ENCODE measurements at places on chromosomes 2 and 18.

GRCh38 chr18:3612315-3612714 is 162.3 kb downstream of the TGIF1 start:
- no peak for DNase-seq

GRCh38 chr2:85753525-85754312 is at the start of gene ATOH8:
Gene ATOH8, plus strand, starts transcription at chr2:85753991. Its CDS starts 199 bp downstream, at chr2:85754190.
- DNase-seq: no peak

- DNase-seq: peak; percentile 77
Measured at GRCh38 chr2:67066782-67067181, 330.4 kb upstream of the ETAA1 start.

- no peak for DNase-seq
Measured at GRCh38 chr2:110745048-110745447, 12.7 kb downstream of the ACOXL start.

DNA sequence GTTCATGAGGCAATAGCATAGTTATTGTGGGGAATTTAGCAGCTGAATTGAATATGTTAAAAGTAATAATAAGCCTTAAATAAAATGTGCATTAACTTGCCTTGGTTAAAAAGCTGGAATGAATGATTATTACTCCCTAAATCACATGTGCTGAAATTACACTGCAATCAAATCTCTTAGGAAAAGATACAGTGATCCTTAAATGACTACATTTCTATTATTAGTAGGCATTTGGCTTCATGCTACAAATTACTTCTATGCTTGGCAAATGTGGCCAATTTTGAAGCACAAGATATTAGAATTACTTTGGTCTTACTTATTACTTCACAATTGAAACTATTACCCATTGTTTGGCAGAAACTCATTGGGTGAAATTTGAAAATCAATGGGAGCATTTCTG is 5.4 kb downstream of the RND3 start:
- DNase-seq: no peak

- DNase-seq: no peak
Measured at GRCh38 chr2:126858991-126859390, 39.7 kb upstream of the TEX51 start.

DNA sequence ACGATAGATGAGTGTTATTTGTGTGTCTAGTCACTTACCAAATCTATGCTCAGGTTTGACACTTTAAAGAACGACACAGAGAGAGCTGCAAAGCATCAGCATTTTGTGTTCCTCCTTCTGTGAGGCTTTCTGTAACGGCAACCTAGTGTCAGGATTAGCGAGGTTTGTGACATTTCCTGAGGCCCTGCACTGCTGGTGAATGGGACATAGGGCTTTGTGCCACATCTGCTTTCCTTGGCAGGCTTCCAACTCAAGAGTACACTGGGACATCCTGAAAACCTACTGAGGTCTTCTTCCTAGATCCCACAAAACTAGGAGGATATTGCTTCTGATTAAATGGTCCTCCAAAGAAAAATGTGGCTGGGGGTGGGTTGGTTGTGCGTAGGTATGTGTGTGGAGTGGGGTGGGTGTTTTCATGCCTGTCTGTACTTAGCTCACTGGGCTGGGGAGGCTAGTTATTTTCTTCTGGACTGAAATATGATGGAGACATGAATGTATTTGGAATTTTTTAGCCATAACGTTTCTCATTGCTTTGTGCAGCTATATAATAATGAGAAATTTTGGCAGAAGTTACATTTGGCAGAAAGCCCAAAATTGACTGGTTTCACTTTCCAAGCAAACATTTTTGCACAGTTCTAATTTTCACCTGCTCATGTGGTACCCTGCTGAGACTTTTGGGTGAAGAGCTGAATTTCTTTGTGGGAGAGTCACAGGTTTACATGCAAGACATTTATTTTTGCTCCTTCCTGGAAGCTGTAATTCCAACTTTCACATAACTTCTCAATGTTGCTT is 308.4 kb downstream of the XIRP2 start:
- DNase-seq: peak; percentile 23

GRCh38 chr2:121519153-121519552 is 11.5 kb upstream of the RNU4ATAC start:
- no peak for DNase-seq

- no peak for DNase-seq
Measured at GRCh38 chr18:54606835-54607212, 15.8 kb downstream of the DYNAP start.

- DNase-seq: no peak
Measured at GRCh38 chr2:208489687-208490086, 83.1 kb downstream of the PTH2R start.

- DNase-seq: no peak
Measured at GRCh38 chr2:181752301-181752700, 72.0 kb upstream of the NEUROD1 start.

GRCh38 chr2:228067309-228067708 is 114.2 kb downstream of the SPHKAP start:
- DNase-seq: peak; percentile 67

GRCh38 chr18:59072727-59073421 is 66.8 kb upstream of the SEC11C start:
- no peak for DNase-seq

GRCh38 chr2:175353275-175353674 is 171.8 kb upstream of the ATP5MC3 start:
- no peak for DNase-seq

DNA sequence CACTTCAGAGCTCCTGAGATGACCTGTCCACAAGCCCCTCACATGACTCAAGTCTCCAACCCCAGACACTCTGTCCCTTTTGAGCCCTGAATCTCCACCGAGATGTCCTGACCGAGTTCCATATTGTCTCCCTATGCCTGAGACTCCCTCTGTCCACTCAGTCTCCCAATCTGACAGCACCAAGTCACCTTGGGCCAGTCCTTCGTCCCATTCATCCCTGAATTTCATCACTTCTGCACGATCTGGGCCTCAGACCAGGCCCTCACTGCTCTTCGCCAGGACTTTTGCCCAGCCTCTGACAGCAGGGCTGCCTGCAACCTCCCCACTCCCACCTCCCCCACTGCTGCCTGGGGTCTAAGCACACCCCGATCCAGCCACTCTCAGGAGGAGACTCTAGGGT is 4.3 kb upstream of the MOCOS start:
- no peak for DNase-seq

DNA sequence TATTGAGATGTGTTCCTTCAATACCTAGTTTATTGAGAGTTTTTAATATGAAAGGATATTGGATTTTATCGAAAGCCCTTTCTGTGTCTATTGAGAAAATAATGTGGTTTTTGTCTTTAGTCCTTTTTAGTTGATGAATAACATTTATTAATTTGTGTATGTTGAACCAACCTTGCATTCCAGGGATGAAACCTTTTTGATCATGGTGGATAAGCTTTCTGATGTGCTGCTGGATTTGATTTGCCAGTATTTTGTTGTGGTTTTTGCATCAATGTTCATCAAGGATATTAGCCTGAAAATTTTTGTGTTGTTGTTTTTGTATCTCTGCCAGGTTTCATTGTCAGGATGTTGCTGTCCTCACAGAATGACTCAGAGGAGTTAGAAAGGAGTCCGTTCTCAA is 1710.4 kb downstream of the SUCLG1 start:
- no peak for DNase-seq

DNA sequence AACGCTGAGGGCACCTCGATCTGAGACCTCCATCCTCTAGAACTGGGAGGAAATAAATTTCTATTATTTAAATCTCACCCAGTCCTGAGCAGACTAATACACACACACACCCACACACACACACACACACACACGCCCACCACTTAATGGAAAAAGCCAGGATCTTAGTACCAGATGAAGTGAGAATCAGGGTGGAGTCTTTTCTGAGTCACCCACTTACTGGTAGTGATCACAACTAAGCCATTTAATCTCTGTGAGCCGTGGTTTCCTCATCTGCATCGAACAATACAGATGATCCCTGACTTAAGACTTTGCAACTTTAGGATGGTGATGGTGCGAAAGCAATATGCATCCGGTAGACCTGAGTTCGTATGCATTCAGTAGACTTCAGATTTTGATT is 18.6 kb downstream of the THNSL2 start:
- DNase-seq: no peak

- DNase-seq: no peak
Measured at GRCh38 chr18:62445386-62445917, 77.4 kb upstream of the ZCCHC2 start.

GRCh38 chr2:12288048-12288447 is 428.7 kb upstream of the TRIB2 start:
- no peak for DNase-seq

GRCh38 chr2:73717251-73717606 is 19.9 kb downstream of the TPRKB start:
- no peak for DNase-seq

DNA sequence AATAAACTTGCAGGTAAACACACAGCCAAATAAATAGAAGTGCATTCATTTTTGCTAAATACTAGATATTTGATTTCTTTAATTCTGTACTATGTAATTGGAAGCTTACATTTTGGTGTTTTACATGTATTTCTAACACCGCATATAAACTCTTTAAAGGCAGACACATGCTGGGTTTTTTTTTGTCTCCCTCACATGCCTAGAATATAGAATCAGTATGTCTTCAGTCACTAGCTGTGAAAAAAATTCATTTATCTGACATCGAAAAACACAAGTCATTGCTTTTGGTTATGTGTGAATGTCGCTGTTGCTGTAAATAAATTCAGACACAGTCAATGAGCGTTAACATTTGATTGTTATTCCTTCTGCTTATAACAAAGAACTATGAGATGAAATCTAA is 1101.0 kb downstream of the DPP10 start:
- no peak for DNase-seq

- no peak for DNase-seq
Measured at GRCh38 chr2:54015798-54016699, 45.3 kb upstream of the PSME4 start.

DNA sequence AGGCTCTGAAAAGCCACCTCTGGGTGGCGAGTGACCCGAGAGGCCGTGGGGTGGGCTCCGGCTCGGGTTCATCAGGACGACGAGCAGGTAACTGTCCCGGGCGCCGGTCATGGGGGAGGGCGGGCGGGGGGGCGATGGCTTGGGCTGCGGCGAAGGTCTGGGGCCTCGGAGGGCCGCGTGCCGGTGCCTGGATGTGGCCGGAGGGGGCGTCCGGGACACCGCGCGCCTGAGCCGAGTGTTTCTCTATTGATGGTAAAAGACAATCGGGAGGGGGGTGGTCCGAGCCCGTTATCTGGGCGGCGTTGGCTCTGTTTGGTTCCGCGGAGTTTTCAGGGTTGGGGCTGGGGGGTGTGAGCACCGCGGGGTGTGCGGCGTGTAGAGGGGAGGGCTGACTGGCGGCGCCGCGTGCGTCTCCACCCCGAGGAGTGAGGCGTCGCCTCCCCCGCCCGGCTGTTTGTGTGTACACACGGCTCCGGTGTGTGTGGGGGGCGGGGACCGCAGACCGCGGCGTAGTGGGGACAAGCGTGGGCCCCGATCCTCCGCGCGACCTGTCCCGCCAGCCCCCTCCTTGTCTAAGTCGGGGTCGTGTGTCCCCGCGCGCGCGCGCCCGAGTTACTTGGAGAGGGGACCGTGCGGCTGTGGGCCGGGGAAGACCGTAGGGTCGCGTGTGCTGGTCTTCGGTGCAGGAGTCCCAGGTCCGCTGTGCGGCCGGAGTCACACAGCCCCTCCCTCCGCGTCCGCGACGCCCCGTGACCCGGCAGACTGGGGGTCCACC is 1.6 kb downstream of the CTIF start:
- no peak for DNase-seq

DNA sequence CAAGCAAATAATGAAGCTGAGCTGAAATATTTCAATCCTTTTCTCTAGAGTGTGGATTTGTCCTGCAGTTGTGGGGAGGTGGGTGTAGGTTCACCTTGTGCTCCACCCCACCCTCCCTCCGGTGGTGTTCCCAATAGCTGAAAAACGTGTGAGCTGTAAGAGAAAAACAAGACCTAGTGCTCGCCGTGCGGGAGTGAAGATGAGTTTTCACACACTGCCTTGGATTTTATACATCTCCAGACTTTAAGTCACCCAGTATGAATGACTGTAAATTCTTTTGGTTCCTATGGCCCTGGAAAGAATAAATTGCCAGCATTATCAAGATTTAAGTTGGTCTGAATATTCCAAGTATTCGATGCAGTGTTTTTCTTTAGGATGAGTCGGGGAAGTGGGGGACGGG is 1.9 kb upstream of the SOX11 start:
- DNase-seq: no peak

- no peak for DNase-seq
Measured at GRCh38 chr2:196233021-196233804, 61.8 kb upstream of the STK17B start.

GRCh38 chr2:228649447-228649846 is 468.0 kb upstream of the SPHKAP start:
- DNase-seq: no peak

DNA sequence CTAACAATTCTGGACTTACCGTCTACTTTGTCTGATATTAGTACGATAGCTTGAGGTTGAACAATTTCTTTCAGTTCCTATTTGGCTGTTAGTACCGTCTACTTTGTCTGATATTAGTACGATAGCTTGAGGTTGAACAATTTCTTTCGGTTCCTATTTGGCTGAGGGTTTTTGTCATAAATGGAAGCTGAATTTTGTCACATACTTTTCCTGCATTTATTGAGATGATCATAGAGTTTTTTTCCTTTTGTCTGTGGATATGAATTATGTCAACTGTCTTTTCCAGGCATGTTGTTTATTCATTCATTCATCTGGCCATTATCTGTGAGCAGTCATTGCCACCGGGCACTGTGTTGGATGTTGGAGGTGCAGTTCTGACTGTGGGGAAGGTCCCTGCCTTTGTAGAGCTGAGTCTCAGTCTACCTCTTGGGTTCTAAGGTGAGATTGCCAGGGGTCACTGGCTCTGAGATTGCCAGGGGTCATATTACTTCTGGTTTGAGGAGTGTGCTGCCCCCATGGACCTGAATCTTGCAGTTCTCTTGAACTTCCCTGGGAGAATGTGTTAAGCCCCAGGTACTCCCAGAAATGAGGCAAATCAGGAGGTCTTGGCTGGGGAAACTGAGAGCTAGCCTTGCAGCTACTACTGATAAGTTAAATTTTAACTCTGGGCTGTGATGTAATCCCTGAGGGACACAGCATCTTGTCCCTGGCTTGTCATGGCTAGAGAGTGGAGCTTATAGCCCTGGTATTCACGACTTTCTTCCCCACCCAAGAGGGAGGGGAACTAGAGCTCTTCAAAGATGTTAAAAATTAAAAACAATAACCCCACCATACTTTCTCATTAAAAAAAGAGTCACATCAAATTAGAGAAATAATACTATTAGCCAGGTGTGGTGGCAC is 89.1 kb upstream of the MBOAT2 start:
- no peak for DNase-seq

DNA sequence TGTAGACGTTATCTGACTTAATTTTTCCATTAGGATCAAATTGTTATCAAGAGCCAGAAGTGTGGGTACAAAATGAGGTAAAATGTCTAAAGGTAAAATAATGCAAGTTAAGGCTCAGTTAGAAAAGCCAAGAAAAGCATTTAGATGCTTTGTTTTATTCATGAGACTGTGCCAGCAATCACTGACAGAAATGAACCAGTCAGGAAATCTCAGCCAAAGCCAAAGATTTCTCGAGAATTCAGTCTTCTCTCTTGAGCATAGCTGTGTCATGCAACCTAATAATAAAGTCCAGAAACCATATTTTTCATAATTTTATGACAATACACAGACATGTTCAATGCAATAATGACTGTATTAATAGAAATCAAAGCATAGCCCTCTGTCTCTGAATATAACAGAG is 43.5 kb upstream of the ZNF397 start:
- DNase-seq: no peak

GRCh38 chr2:172634477-172634876 is 78.6 kb downstream of the PDK1 start:
- DNase-seq: no peak

GRCh38 chr2:134232868-134233727 is 20.8 kb upstream of the MGAT5 start:
- DNase-seq: no peak

- no peak for DNase-seq
Measured at GRCh38 chr2:239213643-239214101, 187.1 kb downstream of the HDAC4 start.

Data from NCI-H524 treated with DMSO at 0.1 percent for 48 hours (cell line).